ENCODE measurements at places on chromosomes 6 and 20.

DNA sequence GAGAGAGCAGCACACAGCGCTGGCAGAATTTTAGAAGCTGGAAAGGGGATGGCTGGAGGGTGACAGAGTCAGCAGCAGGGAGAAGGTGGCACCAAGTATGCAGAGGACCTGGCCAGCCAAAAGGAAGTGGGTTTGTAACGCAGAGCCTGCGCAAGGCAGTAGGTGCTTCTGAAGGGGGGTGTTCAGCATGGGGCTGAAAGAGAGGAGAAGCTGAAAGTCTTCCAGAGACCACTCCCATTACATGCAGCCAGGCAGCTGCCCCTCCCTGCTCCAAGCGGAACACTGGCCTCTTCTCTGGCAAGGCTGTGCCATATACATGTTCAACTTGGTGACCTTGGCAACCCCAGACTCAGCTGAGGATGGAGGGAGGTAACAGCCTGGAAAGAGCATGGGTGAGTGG, 42.1 kb upstream of the TULP1 start:
- DNase-seq, result no peak

DNA sequence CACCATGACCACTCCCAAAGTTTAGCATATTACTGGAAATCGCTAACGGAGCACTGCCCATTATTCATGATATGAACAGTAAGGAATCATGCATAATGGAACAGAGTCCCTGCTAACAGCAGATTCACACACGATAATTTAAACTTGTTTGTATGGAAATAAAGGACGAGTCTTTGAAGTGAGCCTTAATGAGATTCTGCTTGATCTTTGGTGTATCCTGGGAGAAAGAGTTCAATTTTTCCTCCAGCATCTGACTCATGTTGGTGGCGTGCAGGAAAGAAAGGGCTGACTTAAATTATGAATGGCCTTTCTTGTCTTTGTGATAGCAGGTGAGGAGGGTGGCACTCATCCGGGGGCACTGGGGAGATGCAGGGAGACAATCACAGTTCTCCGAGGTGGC, 194.6 kb downstream of the ZNF217 start:
- no peak for DNase-seq

- no peak for DNase-seq
Observed at GRCh38 chr20:42686057-42686456, 503.6 kb downstream of the PTPRT start.

- DNase-seq, result no peak
Observed at GRCh38 chr20:46700481-46700880, 9.0 kb upstream of the SLC2A10 start.

- DNase-seq, result no peak
Observed at GRCh38 chr20:1299522-1299921, 29.4 kb downstream of the SDCBP2 start.

GRCh38 chr20:62928246-62928939, 2.1 kb upstream of the DIDO1 start:
- peak; percentile 37 for DNase-seq

DNA sequence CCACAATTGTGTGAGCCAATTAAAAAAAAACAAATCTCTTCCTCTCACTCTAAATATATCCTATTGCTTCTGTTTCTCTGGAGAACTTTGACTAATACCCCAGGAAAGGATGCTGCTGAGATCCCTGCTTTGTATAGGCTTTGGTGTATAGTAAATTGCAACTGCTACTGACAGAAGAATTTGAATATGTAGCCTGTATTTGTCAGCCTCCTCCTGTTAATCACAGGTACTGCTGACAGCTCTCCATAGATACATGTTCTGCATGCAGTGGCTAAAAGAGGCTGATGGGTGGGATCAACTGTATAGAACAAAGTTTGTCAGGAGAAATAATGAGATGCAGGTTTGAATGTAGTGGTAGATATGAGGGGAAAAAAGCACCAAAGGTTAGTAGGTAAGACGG, 95.0 kb downstream of the ARHGAP18 start:
- no peak for DNase-seq

- no peak for DNase-seq
Observed at GRCh38 chr6:53704700-53705099, 39.1 kb upstream of the KLHL31 start.

GRCh38 chr6:119325559-119326265, 23.8 kb downstream of the MAN1A1 start:
- no peak for DNase-seq

- no peak for DNase-seq
Observed at GRCh38 chr6:170152989-170153388, 137.9 kb downstream of the DLL1 start.

GRCh38 chr20:389220-389619, 8.7 kb downstream of the TRIB3 start:
- no peak for DNase-seq

GRCh38 chr6:10740061-10740460, 7.5 kb upstream of the TMEM14B start:
- DNase-seq, result no peak

DNA sequence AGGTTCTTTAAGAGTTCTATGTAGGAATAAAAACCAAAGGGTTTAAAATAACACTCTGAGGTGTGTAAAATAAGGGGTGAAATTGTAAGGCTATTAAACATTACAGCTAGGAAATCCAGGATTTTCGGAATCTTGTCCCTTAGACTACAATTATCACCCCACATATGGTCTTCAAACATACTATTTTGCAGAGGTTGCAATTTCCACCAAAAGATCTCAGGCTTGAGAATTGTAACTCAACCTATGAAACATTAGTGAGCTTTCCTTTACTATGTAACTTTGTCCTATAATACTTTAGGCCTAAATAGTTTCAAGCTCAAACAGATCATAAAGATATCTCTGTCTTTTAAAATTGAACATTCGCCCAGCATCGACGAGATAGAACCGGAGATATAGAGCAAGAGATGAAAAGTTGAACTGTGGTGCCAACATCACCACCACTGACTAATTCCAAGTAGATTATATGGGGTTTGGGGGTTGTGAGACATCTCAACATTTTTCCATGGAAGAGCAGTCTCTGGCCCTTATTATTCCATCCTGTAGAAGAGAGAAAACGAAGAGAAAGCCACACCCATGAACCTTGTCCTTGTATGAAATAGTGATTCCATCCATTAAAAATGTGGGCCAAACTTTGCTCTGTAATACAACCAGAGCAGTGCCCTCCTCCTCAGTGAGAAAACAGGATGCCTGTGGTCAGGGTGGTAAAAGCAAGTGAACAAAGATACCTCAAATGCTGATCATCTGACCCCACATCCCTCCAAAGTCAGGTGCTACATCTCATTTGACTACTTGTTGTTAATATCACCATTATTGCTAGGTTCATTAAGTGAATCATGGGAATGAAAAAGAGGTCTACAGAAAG, 284.5 kb upstream of the GJE1 start:
- DNase-seq, result no peak

- DNase-seq, result no peak
Observed at GRCh38 chr6:151690303-151690702, 117.2 kb upstream of the ESR1 start.

- DNase-seq, result no peak
Observed at GRCh38 chr20:48212806-48213509, 427.7 kb upstream of the SULF2 start.

DNA sequence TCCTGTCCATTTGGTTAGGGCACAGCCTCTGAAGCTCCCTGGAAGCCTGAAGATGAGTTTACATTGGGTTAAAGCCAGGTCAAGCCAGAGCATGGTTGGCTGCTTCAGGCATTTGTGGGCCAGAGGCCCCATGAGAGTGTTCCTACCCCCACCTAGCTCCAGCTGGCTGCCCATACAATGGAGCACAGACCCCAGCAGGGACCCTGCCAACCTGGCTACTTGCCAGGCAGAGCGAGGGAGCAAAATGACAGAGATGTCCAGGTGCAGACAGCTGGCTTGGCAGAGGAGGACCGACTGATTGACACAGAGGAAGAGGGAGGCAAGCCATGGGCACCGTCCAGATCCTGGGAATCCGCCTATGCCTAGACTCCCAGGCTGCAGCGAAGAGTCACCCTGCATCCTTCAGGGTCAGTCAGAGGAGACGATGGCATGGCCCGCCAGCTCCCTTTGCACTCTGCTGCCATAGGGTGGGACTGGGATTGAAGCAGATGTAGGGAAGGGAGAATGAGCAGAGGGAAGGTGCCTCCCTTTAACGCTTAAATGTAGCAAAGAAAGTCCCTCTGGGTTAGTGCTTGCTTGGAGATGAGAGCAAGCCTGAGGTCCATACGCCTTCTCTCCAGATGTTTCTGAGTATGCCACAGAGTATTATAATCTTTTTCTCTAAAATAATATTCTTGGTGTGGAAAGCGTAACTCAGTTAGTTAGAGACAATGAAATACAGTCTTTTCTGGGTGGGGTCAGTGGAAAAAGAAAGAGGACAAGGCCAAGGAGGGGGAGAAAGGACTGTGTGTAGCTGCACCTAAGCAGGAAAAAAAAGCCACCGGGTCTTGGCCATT, 77.6 kb upstream of the FYN start:
- DNase-seq, result no peak

DNA sequence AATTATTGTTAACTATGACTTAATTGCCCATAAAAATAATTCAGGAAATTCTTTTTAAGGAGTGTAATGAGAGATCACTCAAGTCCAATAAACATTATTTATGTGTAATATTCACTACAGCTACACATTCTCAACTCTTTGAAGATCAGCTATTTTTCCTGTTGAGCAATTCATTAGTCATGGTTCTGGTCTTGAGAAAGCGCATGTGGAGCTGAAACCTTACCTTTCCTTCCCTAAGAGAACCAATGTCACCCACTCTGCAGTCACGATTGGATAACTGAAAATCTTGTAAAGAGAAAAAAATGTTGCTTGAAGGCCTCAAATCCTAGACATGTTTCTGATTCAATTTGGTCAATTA, 736.9 kb upstream of the MARCKS start:
- no peak for DNase-seq

GRCh38 chr6:15366003-15366535, 120.2 kb downstream of the JARID2 start:
- no peak for DNase-seq

DNA sequence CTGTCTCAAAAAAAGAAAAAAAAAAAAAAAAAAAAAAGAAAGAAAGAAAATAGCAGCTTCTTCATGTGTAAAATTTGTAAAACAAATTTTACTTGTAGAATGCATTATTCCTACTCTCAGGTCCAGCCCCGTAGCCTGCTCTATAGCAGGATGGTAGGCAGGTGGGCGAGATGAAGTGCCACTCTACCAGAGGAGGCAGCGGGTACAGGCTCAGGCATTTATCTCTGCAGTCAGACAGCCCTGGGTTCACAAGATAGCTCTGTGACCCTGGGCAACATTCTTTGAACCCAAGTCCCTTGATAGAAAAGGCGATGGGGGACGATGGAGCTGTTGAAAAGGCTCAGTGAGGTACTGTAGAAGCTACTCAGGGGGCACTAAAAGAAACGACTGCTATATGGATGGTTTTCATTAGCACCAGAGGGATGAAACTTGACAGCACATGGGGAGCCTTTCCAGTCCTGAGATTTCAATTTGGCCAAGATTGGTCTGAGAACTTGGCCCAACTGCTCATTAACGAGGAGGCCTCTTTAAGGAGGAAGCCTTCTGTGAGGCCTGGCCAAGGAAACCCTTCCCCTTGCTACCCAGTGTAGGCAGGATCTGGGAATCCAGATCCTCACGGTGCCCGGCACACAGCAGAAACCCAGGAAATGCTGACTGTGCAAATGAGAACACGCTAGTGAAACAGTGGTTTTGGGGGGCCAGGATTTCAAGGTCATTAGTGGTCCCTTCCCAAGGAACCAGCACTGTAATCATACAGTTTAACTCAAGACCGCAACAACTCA, 63.1 kb downstream of the MYH7B start:
- DNase-seq, result no peak

- no peak for DNase-seq
Observed at GRCh38 chr6:108277295-108277694, 16.5 kb upstream of the SNX3 start.

- no peak for DNase-seq
Observed at GRCh38 chr6:132070356-132070755, 119.2 kb upstream of the CCN2 start.

GRCh38 chr20:1656844-1657243, 735 bp downstream of the SIRPG start:
- no peak for DNase-seq

GRCh38 chr6:18245642-18246041, 18.7 kb downstream of the DEK start:
- DNase-seq, result no peak

DNA sequence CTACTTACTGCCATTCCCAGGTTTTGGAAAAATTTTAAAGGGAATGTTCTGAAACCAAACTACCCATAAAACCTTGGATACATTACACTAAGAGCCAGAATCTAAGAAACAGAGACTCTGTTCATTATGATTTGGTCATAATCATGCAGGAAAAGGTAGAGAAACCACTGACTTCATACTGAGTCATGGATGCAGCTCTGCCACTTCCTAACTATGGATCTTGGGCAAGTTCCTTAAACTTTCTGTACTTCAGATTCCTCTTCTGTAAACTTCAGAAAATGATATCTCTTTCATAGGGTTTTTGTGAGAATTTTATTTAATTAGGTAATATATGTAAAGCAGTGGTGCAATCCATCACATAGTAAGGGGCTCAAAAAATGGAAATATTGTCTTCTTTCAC, 20.0 kb downstream of the PLA2G7 start:
- DNase-seq, result no peak

DNA sequence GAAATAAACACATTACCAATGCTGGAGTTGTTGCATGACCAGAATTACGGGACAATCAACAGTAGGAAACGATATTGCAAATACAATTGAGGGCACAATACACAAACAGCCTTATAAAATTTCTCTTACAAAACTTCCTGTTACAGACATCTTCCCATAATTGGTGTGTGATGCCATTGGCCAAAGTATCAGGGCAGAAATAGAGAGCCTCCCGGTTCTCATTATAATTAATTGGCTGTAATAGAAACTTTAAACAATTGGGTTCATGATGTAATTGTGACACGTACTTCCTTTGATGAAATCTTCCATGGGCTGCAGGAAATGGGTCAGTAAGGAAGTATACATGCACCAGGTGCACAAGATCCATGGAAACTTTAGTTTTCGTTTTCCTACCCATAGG, 40.3 kb upstream of the RALGAPA2 start:
- DNase-seq, result no peak

- DNase-seq, result no peak
Observed at GRCh38 chr6:232982-233640, 59.2 kb upstream of the DUSP22 start.

GRCh38 chr6:106253731-106254130, 71.8 kb downstream of the ATG5 start:
- DNase-seq, result no peak

All from activated naive CD8-positive, alpha-beta T cell treated with anti-CD3 and anti-CD28 coated beads, Interleukin-2, amount 10 ng/mL, durations not matched to agents 7 days and 5 days (primary cell).